ENCODE measurements at places on chromosomes 7 and 10. TPM values are rescaled to one million over a fixed set of nuclear protein-coding genes. Genes with fewer than 3 reads are reported as not detected.

- DNase-seq = no peak
These were observed 53.8 kb upstream of the INHBA start for GRCh38 chr7:41756650-41757182.

- no peak for DNase-seq
These were observed 547.5 kb upstream of the C7orf33 start for GRCh38 chr7:148042935-148043631.

DNA sequence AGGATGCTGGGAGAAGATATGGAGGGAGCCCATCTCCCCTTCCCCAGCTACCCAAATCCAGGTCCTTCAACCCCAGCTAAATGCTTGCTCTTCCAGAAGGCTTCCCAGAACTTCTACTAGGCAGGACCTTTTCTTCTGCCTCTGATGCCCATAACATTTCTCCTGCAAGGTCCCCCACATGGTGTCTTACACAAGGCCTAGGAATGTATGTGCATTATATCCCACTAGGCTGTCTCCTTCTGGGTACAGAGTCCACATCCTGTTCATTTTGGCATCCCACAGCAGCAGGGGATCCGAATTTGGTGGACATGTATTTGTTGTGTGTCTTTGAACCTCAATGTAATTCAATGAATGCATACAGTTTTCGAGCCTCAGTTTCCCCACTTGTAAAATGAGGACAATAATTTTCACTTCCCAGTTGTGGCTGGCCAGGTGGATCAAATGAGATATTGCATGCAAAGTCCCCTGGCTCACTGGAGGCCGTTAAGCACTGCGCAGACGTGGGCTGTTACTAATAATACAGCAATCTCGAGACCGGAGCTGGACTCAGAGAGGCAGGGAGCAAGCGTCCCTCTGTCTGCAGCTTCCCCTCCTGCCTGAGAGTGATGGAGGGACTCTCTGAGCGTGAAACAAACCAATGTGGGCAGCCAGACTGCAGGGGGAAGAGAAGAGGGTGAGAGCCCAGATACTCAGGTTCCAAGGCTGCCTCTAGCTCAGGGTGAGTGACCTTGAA lies 18.6 kb upstream of the YWHAG start:
- no peak for DNase-seq

- no peak for DNase-seq
These were observed 8.2 kb downstream of the MINDY3 start for GRCh38 chr10:15852111-15852557.

DNA sequence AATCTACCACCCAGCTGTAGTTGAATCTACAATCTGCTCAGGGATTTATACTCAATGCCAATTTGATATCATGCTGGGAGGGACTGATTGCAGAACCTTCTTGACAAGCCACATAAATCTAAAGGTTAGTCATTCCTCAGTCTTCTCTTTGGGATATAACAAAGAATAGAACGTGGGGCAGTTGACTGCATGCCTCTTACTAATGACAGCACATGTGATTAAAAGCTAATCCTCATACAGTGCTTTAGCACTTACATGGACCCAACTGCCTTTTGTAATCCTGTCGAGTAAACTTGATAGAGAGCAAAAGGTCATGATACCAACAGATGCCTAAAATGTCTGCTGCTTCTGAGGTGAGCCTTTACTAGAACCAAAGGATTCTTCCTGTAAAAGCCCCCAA lies 12.3 kb downstream of the KLHL7 start:
- DNase-seq = no peak

- no peak for DNase-seq
These were observed 19.8 kb upstream of the RASSF4 start for GRCh38 chr10:44939691-44940401.

- DNase-seq = no peak
These were observed 128.3 kb downstream of the ITGA8 start for GRCh38 chr10:15591431-15591830.

- no peak for DNase-seq
These were observed 452 bp downstream of the ATE1 start for GRCh38 chr10:121927318-121927840.

DNA sequence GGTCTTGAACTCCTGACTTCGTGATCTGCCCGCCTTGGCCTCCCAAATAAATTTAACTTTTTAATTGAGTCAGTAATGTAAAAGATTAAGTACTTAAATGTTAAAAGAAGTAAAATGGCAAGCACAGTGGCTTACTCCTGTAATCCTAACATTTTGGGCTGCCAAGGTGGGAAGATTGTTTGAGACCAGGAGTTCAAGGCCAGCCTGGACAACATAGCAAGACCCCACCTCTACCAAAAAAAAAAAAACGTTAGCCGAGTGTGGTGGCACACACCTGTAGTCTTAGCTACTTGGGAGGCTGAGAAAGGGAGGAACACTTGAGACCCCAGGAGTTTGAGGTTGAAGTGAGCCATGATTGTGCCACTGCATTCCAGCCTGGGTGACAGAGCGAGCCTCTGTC lies 26.1 kb downstream of the PHTF2 start:
- DNase-seq = no peak

- DNase-seq = no peak
These were observed 9.1 kb downstream of the AHR start for GRCh38 chr7:17307558-17307957.

DNA sequence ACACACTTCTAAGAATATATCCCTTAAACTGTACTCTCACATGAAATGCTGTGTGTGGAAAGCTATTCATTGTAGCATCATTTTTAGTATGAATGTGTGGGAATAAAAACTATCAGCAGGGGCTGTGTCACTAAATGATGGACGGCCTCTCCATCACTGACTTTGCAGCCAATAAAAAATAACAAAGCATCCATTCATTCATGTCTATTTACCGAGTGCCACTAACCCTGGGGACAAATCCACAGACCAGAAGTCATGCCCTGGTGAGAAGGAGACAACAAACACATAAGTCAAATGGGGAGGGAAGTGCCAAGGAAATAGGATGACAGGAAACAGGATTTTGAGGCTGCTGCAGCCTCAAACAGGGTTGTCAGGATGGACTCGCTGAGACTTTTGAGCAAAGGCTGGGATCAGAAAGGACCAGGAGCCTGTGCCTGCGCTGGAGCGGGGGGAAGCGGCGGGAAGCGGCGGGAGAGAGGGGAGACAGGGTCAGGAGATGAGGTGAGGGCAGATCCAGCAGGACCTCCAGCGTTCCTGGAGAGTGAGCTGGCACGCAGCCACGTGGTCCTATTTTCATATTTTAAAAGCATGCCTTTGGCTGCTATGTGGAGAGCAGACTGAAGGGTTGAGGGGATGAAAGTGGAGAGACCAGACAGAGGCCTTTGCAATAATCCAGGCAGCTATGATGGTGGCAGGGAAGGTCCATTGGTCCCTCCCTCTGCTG lies 2.2 kb upstream of the NOM1 start:
- no peak for DNase-seq

DNA sequence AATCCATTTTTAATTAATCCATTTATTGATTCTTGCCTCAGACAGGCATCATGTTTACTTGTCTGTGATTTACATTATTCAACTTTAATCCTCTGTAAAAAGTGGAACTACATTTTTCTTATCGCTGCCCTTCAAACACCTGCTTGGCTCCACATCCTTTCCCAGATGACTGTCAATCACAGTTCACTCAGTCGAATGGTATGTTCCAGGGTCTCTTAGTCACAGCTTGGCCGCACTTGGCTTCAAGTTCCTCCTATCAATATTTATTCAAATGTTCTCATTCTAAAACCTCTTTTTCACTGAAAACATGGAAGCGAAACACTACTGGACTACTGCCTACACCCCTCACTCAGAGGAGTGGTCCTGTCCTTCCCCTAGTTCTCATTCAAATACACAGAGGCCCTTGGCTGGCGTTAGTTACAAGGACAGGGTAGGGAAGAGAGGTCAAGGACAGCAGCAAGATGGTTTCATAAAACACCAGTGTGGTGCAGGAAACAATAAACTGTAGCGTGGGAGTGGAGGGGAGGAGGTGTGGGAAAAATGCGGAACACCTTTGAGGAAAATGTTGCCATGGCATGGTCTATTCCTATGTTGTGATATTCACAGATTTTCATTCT lies 143.2 kb downstream of the USP6NL start:
- DNase-seq = no peak

DNA sequence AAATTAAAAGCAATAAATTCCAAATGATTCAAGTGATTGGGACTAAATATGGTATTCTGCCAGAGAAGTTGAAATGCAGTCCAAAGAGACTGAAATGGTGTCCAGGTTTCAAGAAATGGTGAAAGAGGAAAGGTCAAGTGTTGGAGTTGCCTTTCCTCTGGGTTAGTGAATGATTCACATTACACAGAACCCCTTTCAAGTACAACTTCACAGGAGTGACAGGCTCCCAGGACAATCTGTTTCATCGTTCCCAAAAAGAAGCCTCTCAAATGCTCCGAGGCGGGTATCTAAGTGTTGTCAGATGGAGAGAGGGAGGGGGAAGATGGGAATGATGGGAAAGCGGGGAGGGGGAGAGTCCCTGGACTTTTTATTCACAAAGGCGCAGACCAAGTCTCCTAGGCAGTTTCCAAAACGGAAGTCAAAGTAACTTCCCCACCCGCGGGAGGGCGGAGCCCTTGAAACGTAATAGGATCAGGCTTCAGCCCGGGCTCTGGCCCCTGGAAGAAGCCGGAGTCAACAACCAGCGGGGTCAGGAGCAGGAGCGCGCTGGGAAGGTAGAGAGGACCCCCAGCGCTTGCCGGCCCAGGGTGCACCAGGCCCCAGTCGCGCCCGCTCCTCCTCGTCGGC lies 754 bp downstream of the SLC25A13 start:
- DNase-seq = peak; percentile 95

DNA sequence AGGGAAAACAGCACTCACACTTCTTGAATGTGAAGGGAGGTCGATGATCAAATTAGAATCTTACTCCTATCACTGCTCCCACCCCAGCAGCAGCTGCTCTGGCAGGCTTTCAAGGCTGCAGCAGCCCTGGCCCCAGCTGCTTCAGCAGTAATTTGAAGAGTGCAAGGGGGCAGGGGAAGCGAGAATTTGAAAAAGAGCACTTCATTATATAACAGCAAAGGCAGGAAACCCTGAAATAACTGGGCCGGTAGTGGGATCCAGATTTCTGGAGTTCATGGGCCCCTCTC lies 44.9 kb downstream of the MYPN start:
- peak; percentile 80 for DNase-seq

- peak; percentile 93 for DNase-seq
These were observed 102.2 kb upstream of the ZNF438 start for GRCh38 chr10:31133792-31134310.

- DNase-seq = no peak
These were observed 8.6 kb upstream of the CPED1 start for GRCh38 chr7:120979765-120980499.

DNA sequence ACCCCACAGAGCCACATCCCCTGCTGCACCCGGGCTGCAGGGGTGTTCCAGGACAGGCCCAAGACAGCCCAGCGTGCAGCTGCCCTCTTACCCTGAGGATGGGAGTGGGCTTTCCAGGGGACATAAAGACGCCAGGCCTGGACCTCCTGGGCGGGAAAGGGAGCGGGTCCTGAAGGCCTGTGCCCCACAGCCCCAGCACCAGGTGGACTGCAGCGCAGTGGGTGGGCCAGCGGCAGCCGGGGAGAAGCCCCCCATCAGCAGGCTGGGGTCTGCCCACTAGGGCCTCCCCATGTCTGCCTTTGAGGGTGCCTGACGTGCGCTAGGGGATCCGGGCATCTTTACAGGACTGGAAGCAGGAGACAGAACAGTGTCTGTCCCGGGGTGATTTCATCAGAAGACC lies 22.6 kb upstream of the ZNF735 start:
- DNase-seq = no peak

DNA sequence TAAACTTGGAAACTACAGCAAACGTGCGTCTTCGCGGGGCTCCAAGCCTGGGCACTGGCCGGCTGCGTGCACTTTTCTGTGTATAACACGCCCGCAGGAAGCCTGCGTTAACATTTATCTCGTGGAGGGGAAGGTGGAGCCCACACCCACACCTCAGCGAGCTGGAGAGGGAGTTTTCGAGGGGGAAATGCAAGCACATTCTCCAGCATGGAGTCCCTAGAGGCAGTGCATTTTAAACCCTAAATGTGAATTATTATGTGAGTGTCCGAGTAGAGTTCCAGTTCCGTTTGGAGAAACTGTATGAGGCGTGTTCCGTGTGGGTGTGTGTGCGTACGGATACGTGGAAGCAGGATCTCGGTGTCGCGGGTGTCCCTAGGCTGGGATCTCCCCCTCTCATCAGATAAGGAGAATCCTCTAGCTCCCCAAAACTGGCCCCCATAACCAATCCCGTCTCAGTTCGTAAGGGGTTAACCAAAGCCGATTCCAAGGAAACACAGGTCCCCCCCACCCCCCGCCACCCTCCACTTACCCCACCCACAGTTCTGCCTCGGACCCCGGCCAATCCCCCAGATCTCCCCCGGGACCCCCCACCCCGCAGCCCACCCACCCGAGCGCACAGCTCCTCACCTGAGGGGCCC lies 403 bp downstream of the CDK6 start:
- peak; percentile 76 for DNase-seq

GRCh38 chr7:128398016-128398840 lies 11.6 kb downstream of the IMPDH1 start:
- no peak for DNase-seq

GARIN1A gene
- total RNA-seq = 7.1 TPM

MARVELD1 gene
- 24.6 TPM for total RNA-seq

CALN1 gene
- not detected for total RNA-seq

NKX1-2 gene
- total RNA-seq = not detected

KCP gene
- 0.72 TPM for total RNA-seq

TEX36 gene
- not detected for total RNA-seq

METTL2B gene
- total RNA-seq = 20.7 TPM
